Stimulated activated CD8-positive, alpha-beta memory T cell treated with anti-CD3 and anti-CD28 coated beads, Interleukin-4, amount 100 ng/mL, for 48 hours (primary cell): ENCODE measurements at places on chromosomes 13 and 19.

DNA sequence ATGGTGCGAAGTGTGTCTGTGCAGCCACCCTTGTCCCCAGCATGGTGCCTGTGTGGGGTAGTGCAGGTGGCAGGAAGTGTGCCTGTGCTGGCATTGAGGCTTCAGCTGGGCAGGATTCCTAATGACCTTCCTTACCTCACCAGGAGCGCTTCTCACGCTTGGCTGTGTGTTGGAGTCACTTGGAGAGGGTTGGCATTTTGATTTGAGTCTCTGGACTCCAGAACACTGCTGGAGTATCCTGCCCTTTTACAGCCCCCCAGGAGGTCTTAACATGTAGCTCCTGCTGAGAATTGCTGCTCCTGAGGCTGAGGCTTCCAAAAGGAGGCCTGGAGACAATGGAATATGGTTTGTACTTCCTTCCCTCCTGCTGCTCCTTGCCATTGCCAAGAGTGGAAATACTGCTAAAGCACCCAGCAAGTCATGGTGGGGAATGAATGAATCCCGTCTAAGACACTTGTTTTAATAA is 87.1 kb downstream of the ARHGEF7 start:
- DNase-seq: no peak

DNA sequence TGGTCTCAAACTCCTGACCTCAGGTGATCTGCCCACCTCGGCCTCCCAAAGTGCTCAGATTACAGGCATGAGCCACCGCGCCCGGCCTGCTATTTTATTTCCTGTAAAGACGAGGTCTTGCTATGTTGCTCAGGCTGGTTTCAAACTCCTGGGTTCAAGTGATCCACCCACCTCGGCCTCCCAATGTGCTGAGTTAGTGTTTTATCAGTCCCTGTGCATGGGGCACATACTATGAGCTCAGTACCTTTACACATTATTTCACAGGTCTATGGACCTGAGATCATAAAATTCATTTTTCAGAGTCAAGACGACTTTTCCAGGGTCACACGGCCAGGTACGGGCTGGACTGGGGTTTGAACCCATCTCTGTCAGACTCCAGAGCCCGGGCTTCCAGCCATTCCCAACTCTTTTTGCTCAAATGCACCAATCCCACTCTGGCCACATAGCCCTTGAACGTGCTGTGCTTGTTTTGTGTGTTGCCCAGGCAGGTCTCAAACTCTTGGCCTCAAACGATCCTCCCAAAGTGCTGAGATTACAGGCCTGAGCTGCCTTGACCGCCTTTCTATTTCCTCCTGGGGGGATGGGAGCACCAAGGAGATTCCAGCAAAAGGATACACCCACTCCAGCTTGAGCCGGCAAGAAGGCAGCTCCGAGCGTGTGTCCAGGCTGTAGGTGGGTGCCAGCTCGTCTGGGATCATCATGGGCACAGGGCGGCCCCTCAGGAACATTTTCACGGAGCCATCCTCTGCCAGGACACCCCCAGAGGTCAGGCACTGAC is 1.1 kb downstream of the EML2 start:
- no peak for DNase-seq

DNA sequence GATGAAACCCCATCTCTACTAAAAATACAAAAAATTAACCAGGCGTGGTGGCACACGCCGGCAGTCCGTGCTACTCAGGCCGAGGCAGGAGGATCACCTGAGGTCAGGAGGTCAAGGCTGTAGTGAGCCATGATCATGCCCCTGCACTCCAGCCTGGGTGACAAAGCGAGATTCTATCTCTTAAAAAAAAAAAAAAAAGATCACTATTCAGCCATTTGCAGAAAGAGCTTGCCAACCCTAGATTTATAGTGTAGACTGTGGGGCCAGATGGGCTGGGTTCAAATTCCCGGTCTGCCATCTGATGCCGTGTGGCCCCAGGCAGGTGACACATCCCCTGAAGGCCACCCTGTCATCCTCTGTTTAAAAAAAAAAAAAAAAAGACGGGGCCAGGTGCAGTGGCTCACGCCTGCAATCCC is 28.9 kb downstream of the SMIM24 start:
- no peak for DNase-seq

DNA sequence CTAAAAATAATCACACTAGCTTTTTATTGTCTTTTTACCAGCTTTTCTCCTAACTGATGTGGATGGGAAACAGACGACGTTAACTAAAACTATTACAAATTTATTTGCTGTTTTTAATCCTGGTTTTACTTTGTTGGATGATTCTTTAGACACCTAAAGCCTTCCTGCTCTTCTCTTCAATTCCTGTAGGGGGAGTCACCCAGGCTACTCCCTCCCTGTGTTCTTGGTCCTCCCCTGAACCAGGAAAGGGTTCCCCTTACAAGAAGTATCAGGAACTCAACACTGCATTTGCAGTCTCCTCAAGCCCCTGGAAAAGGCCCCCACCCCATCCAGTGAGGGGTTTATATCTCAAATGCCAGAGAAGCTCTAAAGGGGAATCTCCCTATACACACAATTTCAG is 206.1 kb downstream of the SUCLA2 start:
- DNase-seq: no peak

DNA sequence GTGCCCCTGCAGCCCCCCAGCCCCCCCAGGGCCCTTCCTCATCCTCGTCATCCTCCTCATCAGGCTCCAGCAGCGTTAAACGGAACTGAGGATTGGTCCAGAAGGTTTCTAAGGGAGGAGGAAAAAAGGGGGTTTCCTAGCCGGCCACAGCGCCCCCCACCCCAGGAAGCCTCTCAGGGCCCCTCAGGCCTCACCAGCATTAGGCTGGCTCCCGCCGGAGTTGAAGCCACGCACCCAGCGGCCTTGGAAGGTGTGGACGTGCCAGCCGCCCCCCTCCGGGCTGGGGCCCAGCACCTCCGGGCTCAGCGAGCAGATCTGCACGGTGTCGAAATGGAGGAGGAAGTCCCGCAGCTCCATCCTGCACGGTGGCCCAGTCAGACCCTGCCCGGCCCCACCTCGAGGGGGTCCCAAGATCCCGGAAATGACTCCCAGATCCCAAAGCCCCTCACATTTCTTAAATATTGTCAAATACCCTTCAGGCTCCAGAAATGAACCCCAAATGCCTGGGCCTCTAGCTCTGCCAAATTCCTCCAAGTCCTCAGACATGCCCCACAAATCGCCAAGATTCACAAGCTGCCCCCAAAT is 6.9 kb downstream of the CAPN12 start:
- no peak for DNase-seq

- peak; percentile 75 for DNase-seq
These were observed 14.1 kb downstream of the KLF2 start for GRCh38 chr19:16338470-16339360.

DNA sequence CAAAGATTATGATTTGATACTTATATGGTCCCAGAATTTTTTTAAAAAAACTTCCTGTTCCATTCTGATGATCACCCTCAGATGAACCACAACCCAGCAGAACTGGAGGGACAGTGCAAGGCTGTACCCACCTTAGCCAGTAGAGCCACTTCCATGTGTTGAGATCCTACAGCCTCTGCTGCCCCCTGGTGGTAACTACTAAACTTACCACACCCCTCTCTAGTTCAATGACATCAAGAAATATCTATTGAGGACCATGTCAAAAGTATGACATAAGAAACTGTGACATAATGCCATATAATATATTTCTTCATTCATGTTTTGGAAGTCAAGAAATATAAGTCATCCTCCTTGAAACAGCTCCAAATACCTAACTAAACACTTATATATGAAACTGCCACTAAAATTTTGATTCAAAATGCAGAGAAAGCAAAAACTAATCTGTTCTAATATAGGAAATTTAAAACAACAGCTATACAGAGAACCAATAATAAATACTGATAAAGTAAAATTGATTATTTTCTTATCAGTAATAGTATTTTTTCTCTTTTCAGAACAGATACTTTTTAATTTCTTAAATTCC is 412.6 kb downstream of the KCTD12 start:
- DNase-seq: peak; percentile 78

DNA sequence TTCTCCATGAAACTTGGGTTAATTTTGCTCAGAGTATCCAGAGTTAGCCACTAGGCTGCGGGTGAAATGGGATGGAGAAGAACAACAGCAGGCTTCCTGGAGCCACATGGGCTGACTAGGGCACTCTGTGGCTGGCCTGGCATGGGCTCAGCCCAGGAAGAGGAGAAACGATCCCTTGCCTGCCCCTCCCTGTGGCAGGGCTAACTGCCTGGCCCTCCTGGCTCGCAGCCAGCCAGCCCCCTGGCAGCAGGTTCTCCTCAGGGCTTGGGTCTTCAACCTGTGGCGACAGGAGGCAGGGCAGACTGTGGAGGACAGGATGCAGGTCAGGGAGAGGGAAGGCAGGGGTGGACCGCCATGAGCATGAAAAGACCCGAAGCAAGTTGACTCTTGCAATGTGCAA is 78.7 kb upstream of the GPR183 start:
- DNase-seq: peak; percentile 21

DNA sequence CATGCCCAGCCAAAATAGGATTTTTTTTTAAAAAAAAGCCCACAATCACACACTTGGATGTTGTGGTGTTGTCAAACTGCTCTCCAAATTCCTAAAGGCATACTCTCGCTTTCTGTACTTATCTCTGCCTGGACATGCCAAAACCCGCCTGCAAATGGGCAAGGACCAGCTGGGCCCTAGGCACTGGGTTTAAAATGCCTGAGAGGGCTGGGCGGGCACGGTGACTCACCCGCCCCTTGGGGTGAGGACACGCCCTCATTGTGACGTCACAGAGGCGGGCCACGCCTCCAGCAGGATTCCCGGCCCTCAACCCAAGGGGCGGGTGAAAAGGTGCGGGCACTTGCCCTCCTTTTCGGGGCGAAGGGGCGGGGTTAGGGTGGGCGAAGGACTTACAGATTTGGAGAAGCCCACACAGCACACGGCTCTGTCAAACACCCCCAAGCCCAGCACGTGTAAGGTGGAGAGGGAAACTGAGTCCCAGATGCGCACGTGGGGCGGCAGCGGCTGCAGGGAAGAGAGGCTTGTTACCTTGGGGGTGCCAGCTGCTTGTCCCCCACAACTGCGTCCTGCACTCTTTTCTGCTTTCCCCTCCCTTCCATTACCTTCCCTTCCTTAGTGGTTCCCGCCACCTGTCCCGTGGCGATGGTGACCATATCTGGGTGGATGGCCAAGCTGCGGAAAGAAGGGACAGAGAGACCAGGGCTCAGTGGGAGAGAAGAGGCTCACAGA is 6.6 kb downstream of the EML2 start:
- DNase-seq: peak; percentile 81

DNA sequence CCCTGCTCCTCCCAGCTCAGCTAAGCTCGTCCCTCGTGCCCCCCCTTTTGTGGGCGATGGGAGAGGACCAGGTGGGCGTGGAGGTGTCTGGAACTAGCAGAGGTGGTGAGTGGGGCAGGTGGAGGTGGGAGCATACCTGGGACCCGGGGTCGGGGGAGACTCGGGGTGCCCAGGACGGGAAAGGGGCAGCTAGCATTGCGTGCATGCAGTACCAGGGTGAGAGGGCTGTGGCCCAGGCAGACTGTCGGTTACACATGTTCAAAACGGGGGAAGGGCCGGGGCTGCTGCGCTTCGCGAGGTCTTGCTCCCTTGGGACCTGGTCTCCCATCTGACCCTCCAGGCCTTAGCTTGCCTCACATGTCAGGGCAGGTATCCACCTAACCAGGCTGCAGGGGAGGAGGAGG is 9.1 kb downstream of the TLE5 start:
- no peak for DNase-seq

DNA sequence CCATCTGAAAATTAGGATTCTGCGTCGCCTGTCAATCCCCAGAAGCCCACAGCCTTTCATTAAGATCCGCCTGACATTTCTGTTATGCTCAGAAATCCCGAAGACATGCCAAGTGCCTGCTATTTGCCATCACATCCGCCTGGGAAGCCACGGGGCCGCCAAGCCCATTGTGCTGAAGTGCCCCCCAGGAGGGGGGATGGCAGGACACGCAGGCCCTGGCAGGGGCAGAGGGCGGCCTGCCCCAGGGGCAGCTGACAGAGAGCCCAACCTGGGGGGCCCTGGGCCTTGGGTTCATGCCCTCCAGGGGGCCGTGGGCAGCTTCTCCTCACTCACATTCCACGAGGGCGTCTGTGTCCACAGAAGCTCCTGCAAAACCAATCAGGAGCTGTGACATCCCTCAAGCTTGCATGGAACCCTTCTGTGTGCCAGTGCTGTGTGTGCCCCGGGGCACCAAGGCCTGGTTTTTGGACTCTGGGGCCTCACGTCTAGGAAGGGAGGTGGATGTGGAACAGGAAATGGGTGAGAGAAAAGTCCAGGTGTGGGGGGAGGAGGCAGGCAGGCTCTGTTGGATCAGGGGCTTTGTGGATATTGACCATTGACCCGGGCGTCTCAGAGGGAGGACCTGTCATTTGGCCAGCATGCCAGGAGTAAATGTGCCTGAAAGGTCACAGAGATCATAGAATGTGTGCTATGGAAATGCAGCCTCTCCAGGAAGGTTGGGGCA is 122.9 kb downstream of the URI1 start:
- DNase-seq: no peak

DNA sequence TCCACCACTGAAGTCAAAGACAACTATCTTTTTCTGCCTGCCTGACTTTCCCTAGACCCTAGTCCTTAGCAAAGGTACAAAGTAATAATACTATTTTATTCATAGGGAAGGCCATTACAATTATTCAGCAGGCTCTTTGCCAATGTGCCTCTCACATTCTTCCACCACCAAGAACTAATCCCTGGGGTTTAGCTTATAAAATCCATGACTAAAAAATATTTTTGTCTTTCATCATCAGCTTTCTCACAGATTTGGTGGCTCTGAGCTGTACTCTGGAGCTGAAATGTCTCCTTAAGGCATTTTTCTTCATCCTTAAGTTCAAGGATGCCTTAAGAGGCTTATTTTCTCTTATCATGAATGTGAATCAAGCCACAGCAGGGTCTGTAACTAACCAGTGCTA is 96.1 kb downstream of the OXGR1 start:
- DNase-seq: no peak

- DNase-seq: peak; percentile 32
These were observed 19.1 kb downstream of the SMARCA4 start for GRCh38 chr19:10979951-10980381.

- no peak for DNase-seq
These were observed 3.7 kb upstream of the CSNK1A1L start for GRCh38 chr13:37109051-37109678.

DNA sequence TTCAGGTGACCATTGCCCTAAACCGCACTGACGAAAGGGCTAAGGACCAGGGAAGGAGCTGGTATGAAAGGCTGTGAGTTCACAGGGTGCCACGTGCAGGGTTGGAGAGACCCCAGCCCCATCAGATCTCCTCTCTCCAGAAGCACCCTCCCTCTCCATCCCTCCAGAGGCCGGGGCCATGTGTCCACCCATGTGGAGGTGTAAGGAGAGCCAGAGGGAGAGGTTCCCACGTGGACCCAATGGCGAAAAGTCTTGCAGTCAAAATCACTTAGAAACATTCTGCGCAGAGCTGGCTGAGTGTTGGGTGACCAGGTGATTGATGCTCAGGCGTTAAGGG is 168.3 kb downstream of the COL4A1 start:
- DNase-seq: no peak

GRCh38 chr19:27709496-27709895 is 1503.5 kb downstream of the UQCRFS1 start:
- DNase-seq: no peak

- DNase-seq: peak; percentile 42
These were observed 50.7 kb upstream of the PNMA8B start for GRCh38 chr19:46546194-46546896.

GRCh38 chr19:32017176-32017953 is 328.0 kb upstream of the ZNF507 start:
- DNase-seq: no peak

GRCh38 chr19:48397263-48398101 is 4.0 kb downstream of the GRIN2D start:
- DNase-seq: no peak
